Hypothalamus (tissue), 51 donors: ENCODE measurements at places on chromosomes 7 and 10.

DNA sequence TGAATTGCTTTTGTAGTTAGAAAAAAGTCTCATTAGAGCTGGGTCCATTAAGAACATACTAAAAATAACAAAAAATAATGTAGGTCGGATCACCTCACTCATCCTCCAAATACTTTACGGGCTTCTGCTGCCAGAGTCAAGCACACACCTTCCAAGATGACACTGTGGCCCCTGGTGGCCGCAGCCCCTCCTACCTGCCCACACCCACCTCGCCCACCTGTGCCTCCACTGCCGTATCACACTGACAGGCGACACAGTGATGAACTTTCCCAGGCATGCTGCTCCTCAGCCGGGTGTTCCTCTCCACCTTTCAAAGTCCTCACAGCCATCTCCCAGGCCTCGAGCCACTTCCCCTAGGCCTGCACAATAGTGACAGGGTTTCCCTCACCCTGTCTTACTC, 60.9 kb downstream of the STK17A start:
- no peak for DNase-seq

DNA sequence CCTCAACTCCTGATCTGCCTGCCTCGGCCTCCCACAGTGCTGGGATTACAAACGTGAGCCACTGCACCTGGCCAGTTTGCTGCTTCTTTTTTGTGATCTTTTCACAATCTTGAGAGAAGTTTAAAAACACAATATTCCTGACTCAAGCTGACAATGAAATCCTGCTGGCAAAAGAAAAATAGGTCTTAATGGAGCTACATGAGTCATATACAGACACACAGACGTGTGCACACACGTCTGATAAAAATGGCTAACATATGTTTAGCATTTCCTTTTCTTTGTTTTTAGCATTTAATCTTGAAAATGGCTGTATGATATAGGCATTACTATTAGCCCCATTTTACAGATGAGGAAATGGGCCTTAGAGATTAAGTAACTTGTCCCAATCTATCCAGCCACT, 29.4 kb upstream of the RAB18 start:
- DNase-seq: no peak

GRCh38 chr10:23157691-23158369, 34.3 kb upstream of the PTF1A start:
- no peak for DNase-seq

- DNase-seq: no peak
Observed at GRCh38 chr7:147412109-147412508, 1178.5 kb upstream of the C7orf33 start.

DNA sequence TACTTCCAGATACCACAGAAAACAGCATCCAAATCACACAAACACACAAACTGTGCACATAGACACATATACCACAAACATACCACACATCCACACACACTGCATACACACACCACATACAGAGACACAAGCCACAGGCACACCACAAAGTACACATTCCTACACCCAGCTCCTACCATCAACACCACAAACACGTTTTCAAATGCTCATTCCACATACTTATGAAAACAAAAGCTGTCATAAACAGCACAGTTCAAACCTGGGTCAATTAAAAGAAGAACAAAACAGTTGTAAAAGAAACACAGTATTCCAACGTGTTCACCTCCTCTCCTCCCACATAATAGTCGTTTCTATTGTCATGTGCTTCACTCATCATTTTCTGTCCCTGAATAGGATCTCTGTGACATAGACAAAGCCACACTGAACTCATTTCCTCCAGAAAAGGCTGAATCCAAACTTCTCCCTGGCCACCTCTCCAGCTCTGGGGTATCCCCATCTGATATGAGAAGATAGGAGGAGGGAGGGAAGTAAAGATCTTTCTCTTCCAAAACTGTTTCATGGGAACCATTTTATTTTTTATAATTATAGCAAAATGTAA, 89.2 kb downstream of the CXCL12 start:
- DNase-seq: no peak

DNA sequence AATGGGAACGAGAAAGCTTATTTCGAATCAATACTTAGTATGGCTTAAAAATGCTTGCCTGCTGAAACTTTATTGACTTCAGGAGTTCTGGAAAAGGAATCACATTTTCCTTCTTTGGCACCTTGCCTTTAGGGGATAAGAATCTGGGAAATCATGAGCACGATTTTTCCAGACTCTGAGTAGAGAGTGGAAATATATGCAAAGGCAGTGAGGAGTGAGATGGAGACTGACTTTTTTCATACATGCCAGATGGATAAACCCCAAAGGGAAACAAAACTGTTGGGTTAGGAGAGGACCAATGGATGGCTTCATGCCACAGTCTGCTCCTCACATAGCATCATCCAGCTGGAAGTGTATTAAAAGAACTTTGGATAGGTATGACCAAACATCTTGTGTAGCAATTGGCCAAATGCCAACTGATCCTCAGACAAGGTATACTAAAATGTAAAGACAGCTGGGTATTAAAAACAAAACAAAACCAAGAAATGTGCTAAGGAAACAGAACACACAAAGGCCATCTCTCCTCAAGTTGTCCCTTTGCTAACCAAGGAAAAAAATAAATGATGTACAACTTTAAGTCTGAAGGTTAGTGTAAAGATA, 1.7 kb downstream of the COL28A1 start:
- no peak for DNase-seq

DNA sequence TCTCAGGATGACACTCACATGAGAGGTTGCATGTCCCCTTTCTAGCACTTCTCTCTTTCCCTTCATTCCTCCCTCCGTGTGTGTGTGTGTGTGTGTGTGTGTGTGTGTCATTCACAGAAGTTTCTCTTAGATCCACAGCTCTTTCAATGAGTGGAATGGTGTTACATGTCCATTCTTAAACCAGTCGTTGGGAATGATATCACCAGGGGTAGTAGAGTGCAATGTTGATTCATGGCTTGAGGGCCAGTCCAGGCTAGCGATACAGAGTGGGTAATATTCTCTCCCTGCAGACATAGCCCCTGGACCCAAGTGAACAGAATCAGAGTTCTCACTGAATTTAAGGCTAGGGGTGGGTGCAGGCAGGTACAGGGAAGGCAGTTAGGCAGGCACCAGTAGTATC, 187.8 kb downstream of the SDK1 start:
- no peak for DNase-seq

GRCh38 chr10:71780156-71780555, 6.8 kb upstream of the VSIR start:
- no peak for DNase-seq

- DNase-seq: no peak
Observed at GRCh38 chr10:1047937-1048336, 982 bp downstream of the IDI1 start.

DNA sequence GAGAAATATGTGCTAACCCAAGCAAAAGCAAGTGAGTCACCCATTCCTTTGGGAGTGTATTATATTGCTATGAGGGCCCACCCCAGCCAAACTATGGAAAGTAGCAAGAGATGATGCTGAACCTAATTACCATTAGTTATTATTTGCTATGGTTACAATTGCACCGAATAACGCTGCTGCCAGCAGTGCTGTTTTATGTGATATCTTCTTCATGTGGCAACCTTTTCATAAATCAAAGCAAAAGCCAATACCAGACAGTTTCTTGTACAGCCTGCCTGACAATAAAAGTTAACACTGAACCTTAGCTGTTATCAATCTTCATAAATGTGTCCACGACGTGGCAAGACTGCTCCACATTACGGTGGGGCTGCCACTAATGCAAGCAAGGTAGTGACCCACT, 241.7 kb upstream of the PLXNA4 start:
- DNase-seq: no peak

DNA sequence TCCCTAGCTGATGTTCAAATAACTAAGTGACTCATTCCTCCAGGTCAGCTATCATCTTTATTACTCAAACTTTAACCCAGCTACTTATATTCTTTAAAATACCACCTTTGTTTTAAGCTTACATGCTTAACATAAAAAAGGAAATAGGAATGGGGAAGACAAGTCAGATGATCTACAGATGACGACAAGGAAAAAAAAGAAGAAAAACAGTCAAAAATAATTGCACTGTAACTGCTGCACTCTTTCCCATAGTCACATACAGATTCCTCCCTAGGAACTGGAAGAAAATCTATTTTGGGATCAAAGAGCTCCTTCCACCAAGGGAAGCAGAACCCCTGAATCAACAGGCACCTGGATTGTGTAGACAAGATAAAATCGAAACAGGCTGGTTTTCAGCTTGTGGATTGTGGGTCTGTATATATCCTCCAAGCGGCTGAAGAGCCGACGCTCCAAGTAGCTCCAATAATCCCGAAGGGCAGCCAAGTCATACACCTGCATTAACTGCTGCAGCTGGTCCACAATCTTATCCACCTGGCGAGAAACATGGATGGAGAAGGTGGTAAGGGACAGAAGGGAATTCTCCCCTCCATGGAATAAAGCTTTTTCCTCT, 2.0 kb downstream of the WDR91 start:
- no peak for DNase-seq

- DNase-seq: no peak
Observed at GRCh38 chr7:43454936-43455518, 127.9 kb upstream of the STK17A start.

- peak; percentile 90 for DNase-seq
Observed at GRCh38 chr10:58334817-58335305, at the start of gene UBE2D1. TSS of gene UBE2D1 (plus strand) at chr10:58335006. CDS start at chr10:58335202, 196 bp downstream.

DNA sequence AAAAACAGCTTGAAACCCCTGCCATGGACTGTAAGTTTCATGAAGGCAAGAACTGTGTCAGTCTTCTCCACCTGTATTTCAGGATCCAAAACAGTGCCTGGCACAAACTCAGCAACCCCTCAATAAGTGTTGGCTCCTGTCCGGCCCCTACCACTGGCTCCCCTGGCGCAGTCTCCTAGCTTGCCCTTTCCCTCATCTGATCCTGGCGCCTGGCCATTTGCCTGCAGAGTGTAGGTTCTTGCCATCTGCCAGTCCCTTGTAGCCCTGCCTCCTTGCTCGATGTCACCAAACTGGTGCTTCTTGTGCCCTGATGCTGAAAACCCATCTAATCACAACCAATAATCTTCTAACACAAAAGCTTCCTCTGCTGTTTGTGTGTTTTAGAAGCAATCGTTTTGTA, 60.4 kb downstream of the LGI1 start:
- DNase-seq: no peak

DNA sequence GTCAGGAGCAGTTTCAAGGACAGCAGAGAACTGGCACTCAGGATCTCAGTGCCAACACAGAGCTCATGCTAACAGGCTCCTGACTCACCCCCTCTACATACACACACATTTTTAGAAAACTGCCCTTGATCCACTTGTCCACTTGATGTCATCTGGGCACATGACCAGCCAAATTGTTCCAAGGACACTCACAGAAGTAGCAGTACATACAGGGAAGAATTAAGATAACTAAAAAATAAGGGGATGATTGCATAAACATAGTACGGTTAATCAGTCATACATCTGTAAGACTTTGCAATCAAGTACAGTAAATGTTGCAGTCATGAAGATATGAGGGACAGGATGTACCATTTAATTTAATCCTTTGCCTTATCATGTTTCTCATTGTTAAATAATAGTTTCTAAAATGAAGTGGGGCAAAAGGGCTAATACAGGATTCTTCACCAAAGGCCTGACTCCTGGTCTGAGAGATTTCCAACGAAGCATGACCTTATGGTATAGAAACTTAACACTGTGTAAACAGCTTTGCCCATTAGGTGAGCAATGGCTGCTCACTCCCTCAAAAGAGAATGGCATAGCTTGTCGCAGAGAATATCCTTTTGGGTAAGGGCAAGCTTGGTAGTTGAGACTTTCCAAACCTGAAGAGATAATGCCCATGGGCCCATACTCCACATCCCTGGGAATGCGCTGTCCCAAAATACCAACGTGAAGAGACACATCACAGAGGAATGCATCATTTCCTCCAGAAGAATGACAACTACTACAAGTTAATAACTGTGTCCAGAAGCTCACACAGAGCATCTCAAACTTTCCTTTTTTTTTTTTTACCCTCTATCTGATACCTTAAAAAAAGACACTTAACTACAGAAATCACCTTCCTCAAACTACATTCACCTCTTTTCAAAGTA, 94.1 kb downstream of the ARMH3 start:
- DNase-seq: no peak

- no peak for DNase-seq
Observed at GRCh38 chr10:94316560-94316959, 46.2 kb downstream of the NOC3L start.

DNA sequence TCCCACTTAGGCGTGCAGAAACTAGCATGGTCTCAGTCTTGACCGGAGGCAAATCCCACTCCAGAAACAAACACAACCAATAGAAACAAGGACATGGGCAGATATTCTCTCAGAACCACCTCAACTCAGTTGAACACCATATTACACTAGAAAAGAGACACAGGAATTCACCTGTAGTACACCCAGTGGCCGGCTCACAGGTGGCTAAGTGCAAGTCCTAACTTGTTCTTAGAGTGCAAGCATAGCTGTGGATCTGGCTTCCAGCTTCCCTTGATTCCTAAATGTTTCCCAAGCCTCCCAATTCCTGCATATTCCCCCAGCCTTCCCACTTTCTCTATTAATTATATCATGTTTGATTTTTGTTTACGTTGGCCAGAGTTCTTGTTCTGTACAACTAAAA, 164.4 kb downstream of the TPK1 start:
- DNase-seq: no peak

DNA sequence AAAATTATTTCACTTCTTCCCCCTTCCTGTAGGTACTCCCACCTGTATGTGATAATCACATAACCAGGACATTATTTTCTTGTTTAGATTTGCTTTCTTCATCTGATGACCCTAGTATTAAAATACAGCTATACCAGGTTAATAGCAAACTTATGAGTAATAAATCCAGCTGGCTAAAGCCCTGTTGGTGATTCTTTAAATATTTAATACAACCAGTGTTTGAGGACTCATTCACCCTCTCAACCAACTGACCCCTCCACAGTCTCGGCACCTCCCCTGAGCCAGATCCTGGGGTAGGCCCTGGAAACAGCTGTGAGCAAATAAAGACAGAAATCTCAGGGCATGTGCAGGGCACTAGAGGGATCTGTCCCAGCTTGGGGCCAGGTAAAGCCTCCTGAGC, 58.5 kb downstream of the BLNK start:
- DNase-seq: no peak

GRCh38 chr7:38512704-38513103, 118.5 kb downstream of the AMPH start:
- DNase-seq: no peak

GRCh38 chr10:44477046-44477425, 92.1 kb upstream of the CXCL12 start:
- no peak for DNase-seq

GRCh38 chr7:121083790-121084251, 95.3 kb downstream of the CPED1 start:
- no peak for DNase-seq

- no peak for DNase-seq
Observed at GRCh38 chr10:106917452-106918055, 247.0 kb downstream of the SORCS1 start.

DNA sequence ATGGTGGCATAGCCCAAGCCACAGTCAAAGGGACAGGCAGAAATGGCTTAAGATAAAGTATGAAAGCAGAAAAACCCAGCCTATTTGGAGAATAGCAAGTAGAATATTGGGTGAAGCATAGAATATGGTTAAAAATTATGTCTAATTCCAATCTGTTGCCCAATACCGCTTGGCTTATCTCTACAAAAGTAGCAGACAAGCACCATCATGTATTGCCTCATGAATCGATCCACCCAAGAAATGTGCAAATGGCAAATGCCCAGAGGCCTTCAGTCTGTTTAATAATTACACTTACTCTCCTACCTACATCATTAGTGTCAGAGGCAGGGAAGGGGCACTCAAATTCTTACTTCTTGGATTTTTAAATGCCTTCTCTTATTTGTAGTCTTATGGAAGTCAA, 130.9 kb upstream of the ADAM12 start:
- DNase-seq: no peak
